ENCODE measurements at places on chromosomes 5 and 9.

DNA sequence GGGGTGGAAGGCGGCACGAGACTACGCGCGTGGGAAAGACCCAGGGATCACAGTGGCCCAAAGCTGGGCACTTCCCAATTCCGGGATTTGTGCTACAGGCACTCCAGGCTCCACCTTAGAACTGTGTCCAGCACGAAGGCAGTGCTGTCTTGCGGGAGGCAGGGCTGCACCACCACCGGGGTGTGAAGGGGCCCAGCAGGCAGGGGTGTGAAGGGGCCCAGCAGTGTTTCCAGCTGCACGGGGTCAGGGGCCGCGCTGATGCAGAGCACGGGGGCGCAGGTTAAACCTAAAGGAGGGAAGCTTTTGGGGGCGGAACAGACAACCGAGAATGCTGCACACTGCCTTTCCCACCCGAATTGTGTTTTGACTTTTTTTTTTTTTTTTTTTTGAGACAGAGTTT, 1.1 kb upstream of the PDCD6 start:
- no peak for DNase-seq

DNA sequence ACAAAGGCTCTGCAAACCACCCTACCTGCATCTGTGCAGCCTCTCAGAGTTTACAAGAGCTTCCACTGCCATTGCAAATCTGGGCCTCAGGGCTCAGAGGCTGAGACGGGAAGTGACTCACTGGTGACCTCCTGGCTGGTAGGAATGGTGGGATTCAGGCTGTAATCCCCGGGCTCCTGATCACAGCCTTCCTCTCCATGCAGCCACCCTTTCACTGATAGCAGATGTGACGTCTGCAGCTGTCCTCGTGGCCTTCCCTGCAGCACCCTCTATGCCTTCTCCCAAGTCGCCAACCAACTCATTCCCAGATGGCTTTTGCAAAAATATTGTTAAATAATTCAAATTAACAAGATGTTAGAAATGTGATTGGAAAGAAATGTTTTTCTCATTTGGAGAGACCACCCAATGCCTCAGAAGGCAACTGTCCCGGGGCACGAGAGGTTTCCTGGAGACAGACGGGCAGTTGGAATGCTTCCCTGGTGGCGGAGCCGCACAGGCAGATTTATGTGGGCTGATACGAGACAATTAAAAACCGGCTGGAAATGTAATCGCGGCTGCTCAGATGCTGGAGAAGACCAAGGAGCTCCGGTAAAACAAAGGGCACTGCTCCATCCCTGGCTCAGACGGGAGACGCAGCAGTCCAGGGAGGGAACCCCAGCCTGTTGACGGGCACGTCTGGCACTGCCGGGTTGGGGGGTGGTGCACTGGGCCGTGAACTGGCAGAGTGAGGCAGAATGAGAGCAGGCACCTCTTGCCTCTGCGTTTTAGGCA, 34.4 kb upstream of the SLC25A51 start:
- no peak for DNase-seq

DNA sequence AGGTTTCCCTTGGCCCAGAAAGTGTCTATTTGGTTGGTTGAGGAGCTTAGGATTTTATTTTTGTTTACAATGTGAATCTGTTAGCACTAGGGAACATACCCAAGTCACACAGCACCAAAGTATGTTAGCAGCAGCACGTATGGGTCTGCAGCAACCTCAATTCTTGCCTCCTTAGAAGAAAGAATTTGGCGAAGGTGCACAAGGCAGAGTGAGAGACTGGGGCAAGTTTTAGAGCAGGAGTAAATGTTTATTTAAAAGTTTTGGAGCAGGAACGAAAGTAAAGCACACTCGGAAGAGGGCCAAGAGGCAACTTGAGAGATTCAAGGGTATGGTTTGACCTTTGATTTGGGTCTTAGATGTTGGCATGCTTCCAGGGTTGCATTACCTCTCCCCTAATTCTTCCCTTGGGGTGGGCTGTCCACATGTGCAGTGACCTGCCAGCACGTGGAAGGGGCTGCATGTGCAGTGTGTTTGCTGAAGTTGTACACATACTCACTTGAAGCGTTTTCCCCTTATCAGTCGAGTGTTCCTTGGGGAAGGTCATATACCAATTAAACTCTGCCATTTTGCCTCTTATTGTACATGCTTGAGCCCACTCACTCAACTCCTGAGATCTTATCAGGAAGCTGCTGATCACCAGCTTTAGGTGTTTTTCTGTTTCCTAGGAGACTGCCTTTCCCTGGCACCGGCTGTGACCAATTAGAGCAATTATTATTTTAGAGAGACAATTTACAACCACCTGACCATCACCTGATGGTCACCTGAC, 64.9 kb upstream of the SHC3 start:
- no peak for DNase-seq

GRCh38 chr9:136222906-136223285, 18.0 kb upstream of the LHX3 start:
- DNase-seq, result no peak

DNA sequence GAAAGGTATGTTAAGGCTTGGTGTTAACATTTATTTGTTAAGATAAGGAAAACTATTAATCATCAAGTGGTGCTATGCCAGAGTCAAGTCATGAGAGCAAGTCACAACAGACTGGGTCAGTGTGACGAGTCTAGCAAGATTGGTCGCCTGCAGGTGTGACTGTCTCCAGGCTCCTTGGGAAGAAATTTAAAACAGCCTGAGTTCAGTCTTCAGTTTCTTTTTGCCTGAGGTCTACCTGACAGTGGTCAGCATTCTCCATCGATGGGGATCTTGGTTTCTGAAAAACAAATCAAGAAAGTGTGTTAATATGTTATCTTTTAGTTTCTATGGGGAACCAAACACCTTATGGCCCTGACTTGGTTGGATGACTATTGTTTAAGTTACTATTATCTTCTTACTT, 56.3 kb downstream of the CETN3 start:
- no peak for DNase-seq

GRCh38 chr5:132253008-132253441, 4.5 kb upstream of the PDLIM4 start:
- no peak for DNase-seq

DNA sequence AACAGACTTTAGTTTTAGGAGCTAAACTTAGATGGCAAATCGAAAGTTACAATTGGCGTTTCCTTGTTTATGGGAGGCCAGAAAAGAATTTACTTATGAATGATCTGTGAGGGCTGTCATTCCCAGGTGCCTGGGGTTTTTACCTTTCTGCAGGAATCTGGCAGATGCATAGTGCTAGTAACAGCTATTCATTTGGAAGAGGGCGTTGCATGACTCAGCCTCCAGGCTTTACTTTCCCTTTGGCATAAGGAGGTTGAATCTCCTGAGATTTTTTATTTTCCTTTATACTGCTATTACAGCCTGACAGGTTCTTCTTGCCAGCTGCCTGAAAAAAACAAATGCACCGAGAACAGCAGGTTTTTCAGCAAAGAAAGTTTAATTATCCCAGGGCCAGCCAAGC, 30.0 kb downstream of the CARD6 start:
- DNase-seq, result no peak

All from liver (tissue), 10 donors.